ENCODE measurements at places on chromosomes 4 and X. TPM values are rescaled to one million over a fixed set of nuclear protein-coding genes. Genes with fewer than 3 reads are reported as not detected.

The POU3F4 gene
- total RNA-seq = not detected

The CT55 gene
- total RNA-seq = not detected

The CAPN6 gene
- not detected for total RNA-seq

The CENPVL1 gene
- not detected for total RNA-seq

The CXCL1 gene
- not detected for total RNA-seq

The CLNK gene
- 0.89 TPM for total RNA-seq

The CLDN34 gene
- total RNA-seq = not detected

The NUDT10 gene
- total RNA-seq = 0.64 TPM

- no peaks in the 10 kb centered on the region for H3K36me3 ChIP-seq
- DNase-seq = no peak
- no peak overlapping the region for H3K27ac ChIP-seq
- H3K4me3 ChIP-seq = no peak overlapping the region
- no peaks in the 10 kb centered on the region for H3K4me1 ChIP-seq
Measured at GRCh38 chrX:3763111-3763510, 49.7 kb upstream of the PRKX start.

GRCh38 chrX:68488657-68489056 is 10.2 kb upstream of the YIPF6 start:
- H3K4me3 ChIP-seq = no peak overlapping the region
- peaks cover 2% of the 10 kb centered on the region for H3K4me1 ChIP-seq
- H3K36me3 ChIP-seq = no peaks in the 10 kb centered on the region
- no peak overlapping the region for H3K27ac ChIP-seq
- H3K27me3 ChIP-seq = no peaks in the 10 kb centered on the region
- DNase-seq = no peak

GRCh38 chr4:36786519-36786918 is 458.0 kb upstream of the NWD2 start:
- H3K27me3 ChIP-seq = no peaks in the 10 kb centered on the region
- H3K36me3 ChIP-seq = no peaks in the 10 kb centered on the region
- H3K4me1 ChIP-seq = no peaks in the 10 kb centered on the region
- no peak overlapping the region for H3K4me3 ChIP-seq
- DNase-seq = no peak

DNA sequence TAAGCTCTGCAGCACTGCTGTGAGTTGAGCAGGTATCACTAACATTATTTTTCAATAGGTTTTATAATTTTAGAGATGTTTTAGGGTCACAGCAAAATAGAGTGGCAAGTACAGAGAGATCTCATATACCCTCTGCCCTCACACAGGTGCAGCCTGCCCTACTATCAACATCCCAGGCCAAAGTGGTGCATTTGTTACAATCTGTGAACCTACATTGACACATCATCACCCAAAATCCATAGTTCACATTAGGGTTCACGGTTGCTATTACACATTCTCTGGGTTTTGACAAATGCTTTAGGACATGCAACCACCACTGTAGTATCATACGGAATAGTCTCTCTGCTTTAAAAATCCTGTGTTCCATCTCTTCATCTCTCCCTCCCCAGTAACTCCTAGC is 173.1 kb downstream of the DHX15 start:
- H3K27ac ChIP-seq = no peak overlapping the region
- no peak overlapping the region for H3K4me3 ChIP-seq
- H3K4me1 ChIP-seq = no peaks in the 10 kb centered on the region
- no peak for DNase-seq

DNA sequence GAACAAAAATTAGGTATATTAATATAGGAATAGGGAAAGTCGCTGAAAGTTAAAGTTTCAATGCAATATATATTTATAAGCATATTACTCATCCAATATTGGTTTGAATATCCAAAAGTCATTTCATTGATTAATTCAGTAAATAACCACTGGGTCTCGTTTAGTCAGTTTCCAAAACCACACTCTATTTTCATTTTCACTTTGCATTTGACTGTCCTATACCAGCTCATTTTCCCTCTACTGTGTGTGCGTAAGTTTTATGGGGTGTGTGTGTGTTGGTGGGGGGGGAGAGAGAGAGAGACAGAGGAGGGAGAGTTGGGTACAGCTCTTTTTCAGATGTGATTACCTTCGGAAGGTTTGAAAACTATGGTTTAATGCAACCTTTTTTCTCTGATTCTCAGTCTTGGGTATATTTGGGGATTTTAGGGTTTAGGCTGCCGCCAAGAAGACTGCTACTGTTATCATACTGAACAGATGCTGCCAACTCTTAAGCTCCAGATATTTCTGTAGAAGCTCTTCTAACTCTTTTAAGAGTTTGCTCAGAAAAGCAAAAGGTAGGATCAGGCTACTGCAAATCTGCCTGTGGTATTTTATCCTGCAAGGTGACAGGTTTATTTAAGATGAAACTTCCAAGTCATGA is 1427.4 kb downstream of the PCDH7 start:
- H3K27ac ChIP-seq = no peak overlapping the region
- no peak for DNase-seq
- no peaks in the 10 kb centered on the region for H3K4me1 ChIP-seq
- no peak overlapping the region for H3K4me3 ChIP-seq
- no peaks in the 10 kb centered on the region for H3K27me3 ChIP-seq
- H3K36me3 ChIP-seq = no peaks in the 10 kb centered on the region

DNA sequence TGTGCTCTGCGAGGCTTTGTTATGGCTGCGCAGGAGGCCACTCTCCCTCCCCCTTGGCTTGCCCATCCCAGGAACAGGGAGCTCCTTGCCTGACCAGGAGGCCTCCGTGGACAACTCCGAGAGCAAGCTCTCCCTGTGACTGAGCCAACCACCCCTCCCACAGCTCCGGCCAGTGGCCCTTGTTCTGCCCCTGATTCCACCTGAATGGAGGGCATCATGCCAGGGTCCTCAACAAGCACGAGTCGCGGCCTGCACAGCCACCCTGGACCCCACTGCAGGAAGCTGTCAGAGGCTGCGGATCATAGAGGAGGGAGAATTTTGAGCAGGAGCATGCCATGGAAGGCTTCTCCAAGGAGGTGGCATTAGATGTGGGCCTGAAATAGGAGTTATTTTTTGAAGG is 44.8 kb upstream of the GRPEL1 start:
- no peak overlapping the region for H3K4me3 ChIP-seq
- DNase-seq = no peak
- H3K27me3 ChIP-seq = peaks cover under 1% of the 10 kb centered on the region

- H3K27me3 ChIP-seq = peaks cover 5% of the 10 kb centered on the region
- no peak overlapping the region for H3K4me3 ChIP-seq
- no peaks in the 10 kb centered on the region for H3K36me3 ChIP-seq
- H3K4me1 ChIP-seq = peaks cover 1% of the 10 kb centered on the region
- no peak overlapping the region for H3K27ac ChIP-seq
Measured at GRCh38 chrX:10203617-10204016, 46.8 kb downstream of the CLCN4 start.

GRCh38 chr4:85369703-85370380 is 105.1 kb upstream of the ARHGAP24 start:
- DNase-seq = no peak
- H3K27ac ChIP-seq = no peak overlapping the region
- H3K27me3 ChIP-seq = no peaks in the 10 kb centered on the region
- H3K4me1 ChIP-seq = no peaks in the 10 kb centered on the region

GRCh38 chrX:15790769-15791290 is 546 bp downstream of the ZRSR2 start:
- H3K4me3 ChIP-seq = no peak overlapping the region
- peaks cover 13% of the 10 kb centered on the region for H3K4me1 ChIP-seq
- no peak overlapping the region for H3K27ac ChIP-seq

GRCh38 chrX:85828771-85829170 is 218.6 kb downstream of the CHM start:
- DNase-seq = no peak
- no peak overlapping the region for H3K4me3 ChIP-seq
- no peaks in the 10 kb centered on the region for H3K27me3 ChIP-seq
- H3K36me3 ChIP-seq = no peaks in the 10 kb centered on the region
- H3K27ac ChIP-seq = no peak overlapping the region
- no peaks in the 10 kb centered on the region for H3K4me1 ChIP-seq

DNA sequence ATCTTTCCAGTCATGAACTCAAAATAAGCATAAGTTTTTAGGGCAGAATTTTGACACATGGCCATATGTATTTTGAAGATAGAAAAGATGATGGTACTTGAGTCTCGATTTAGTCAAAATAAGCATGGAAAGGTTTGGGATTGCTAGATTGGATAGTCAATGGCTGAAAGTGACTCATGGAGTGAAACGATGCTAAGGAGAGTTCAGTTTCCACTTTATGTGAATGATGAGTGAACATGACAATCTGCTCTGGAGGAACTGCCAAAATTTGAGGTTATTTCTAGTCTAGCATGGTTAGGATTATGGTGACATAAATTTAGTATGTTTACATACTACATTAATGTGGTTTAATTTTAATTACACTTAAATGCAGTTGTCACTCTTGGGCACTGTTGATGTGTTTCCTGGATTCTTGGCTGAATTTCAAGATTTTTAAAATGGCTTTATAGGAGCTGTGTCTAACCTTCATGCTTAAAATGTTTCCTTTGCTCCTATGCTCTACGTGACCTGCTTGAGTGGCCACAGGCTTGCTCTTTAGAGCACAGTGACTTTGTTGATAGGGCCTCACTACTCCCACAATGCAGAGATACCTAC is 17.1 kb downstream of the DDX3X start:
- H3K27ac ChIP-seq = peak overlapping the region; percentile 17
- peaks cover 25% of the 10 kb centered on the region for H3K4me1 ChIP-seq
- no peaks in the 10 kb centered on the region for H3K27me3 ChIP-seq
- H3K4me3 ChIP-seq = no peak overlapping the region

DNA sequence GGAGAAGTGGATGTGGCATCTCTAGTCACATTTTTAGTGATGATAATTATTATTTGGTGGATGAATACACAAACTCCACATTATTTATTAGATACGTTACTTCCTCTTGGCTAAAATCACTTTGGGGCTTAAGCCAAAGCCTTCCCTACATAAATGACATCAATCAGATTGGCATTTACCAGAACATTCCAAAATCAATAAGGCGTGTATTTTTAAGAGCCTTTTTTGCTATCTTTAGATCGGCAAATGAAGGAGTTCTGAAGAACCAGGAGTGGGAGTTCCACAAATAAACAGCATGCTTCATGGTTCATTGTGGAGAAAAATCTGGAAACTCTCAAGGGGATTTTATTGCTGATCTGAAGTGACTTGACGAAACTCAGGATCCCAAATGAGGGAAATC is 89.7 kb downstream of the AMELX start:
- no peak for DNase-seq
- H3K36me3 ChIP-seq = no peaks in the 10 kb centered on the region
- H3K27me3 ChIP-seq = no peaks in the 10 kb centered on the region
- no peak overlapping the region for H3K4me3 ChIP-seq

GRCh38 chr4:3780347-3781171 is 14.4 kb downstream of the ADRA2C start:
- H3K4me1 ChIP-seq = no peaks in the 10 kb centered on the region
- no peak for DNase-seq
- no peak overlapping the region for H3K4me3 ChIP-seq
- H3K27ac ChIP-seq = no peak overlapping the region
- no peaks in the 10 kb centered on the region for H3K36me3 ChIP-seq

GRCh38 chr4:74038425-74039314 is at the start of gene CXCL3:
Gene CXCL3 (minus strand): TSS chr4:74038689. CDS start chr4:74038611, 78 bp downstream.
- H3K36me3 ChIP-seq = no peaks in the 10 kb centered on the region

GRCh38 chrX:25198253-25198652 is 182.5 kb upstream of the ARX start:
- no peaks in the 10 kb centered on the region for H3K36me3 ChIP-seq
- DNase-seq = no peak
- H3K27me3 ChIP-seq = no peaks in the 10 kb centered on the region
- no peak overlapping the region for H3K27ac ChIP-seq
- no peak overlapping the region for H3K4me3 ChIP-seq

- H3K4me1 ChIP-seq = no peaks in the 10 kb centered on the region
- DNase-seq = no peak
Measured at GRCh38 chr4:137956256-137956655, 285.9 kb downstream of the SLC7A11 start.

DNA sequence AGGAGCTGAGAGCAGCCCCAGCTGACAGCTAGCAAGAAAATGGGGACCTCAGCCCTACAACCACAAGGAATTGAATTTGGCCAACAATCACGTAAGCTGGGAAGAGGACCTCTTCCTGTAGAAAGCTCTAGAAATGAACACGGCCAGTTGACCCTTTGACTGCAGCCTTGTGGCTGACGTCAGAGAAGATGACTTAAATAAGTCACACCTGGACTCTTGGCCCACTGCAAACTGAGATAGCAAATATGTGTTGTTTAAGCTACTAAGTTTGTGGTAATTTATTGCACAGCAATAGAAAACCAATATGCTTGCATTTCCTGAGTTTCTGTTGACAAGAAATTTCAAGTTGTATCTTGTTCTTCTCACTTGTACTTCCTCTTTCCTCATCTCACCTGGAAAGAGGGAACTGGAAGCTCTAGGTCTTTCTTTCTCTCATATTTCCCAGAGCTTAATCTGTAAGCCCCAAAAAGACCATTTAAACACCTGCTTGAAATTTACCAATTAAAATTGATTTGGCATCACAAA is 18.8 kb downstream of the PRKG2 start:
- no peak for DNase-seq
- H3K4me3 ChIP-seq = no peak overlapping the region
- H3K36me3 ChIP-seq = no peaks in the 10 kb centered on the region
- no peak overlapping the region for H3K27ac ChIP-seq
- H3K4me1 ChIP-seq = no peaks in the 10 kb centered on the region

DNA sequence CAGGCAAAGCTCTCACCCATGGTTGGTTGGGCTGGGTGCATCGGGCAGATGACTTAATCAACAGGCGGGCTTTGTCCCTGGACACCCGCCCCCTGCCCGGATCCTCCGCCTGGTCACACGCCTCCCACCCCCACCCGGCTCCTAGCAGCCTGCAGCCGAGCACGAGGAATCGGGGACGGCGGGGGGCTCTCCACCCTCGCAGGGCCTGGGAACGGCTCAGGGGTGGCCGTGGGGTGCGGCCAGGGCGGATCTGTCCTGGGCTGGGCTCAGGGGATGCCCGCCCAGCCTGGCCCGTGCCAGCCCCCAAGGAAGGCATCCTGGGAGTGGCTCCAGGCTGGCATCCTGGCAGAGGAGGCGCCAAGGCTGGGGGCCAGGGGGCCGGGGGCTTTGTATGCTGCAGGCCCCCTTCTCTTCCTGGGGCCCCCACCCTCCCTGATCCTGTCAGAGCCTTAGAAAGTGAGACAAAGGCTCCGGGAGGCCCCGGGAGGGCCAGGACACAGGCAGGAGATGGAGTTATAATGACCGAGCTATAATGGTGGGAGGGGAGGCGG is 32.5 kb upstream of the FGFR3 start:
- peaks cover 19% of the 10 kb centered on the region for H3K27me3 ChIP-seq
- H3K4me1 ChIP-seq = no peaks in the 10 kb centered on the region
- H3K36me3 ChIP-seq = no peaks in the 10 kb centered on the region
- no peak overlapping the region for H3K27ac ChIP-seq
- DNase-seq = no peak
- no peak overlapping the region for H3K4me3 ChIP-seq
